T-helper 17 cell (primary cell): ENCODE measurements at places on chromosomes 2 and 18.

DNA sequence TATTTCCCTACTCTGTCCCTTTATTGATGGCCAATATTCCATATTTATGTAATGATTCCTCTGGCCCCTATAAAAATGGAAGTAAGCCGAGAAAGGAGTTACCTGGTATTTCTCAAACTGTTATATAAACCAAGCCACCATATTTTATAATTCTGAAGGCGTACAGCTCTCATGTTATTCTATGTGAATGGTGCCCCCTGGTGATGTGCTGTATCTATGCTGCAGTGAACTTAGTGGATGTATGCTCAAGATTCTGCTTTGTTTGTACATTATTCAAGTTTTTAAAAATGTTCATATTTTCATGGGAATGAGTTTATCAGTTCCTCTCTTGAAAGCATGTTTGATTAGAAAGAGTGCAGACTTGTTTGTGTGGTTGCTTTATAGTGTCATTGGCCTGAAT, 194.5 kb upstream of the LRRTM1 start:
- no peaks in the 10 kb centered on the region for H3K36me3 ChIP-seq
- no peak for DNase-seq
- H3K27me3 ChIP-seq = no peaks in the 10 kb centered on the region
- no peak overlapping the region for H3K4me3 ChIP-seq
- H3K27ac ChIP-seq = no peak overlapping the region
- no peaks in the 10 kb centered on the region for H3K4me1 ChIP-seq

- no peak overlapping the region for H3K27ac ChIP-seq
- no peaks in the 10 kb centered on the region for H3K4me1 ChIP-seq
- no peaks in the 10 kb centered on the region for H3K36me3 ChIP-seq
- no peaks in the 10 kb centered on the region for H3K27me3 ChIP-seq
- DNase-seq = no peak
These were observed 26.0 kb upstream of the MEIS1 start for GRCh38 chr2:66408905-66409304.

- H3K36me3 ChIP-seq = no peaks in the 10 kb centered on the region
- DNase-seq = no peak
These were observed 117.7 kb upstream of the RAB6C start for GRCh38 chr2:129861666-129862288.

DNA sequence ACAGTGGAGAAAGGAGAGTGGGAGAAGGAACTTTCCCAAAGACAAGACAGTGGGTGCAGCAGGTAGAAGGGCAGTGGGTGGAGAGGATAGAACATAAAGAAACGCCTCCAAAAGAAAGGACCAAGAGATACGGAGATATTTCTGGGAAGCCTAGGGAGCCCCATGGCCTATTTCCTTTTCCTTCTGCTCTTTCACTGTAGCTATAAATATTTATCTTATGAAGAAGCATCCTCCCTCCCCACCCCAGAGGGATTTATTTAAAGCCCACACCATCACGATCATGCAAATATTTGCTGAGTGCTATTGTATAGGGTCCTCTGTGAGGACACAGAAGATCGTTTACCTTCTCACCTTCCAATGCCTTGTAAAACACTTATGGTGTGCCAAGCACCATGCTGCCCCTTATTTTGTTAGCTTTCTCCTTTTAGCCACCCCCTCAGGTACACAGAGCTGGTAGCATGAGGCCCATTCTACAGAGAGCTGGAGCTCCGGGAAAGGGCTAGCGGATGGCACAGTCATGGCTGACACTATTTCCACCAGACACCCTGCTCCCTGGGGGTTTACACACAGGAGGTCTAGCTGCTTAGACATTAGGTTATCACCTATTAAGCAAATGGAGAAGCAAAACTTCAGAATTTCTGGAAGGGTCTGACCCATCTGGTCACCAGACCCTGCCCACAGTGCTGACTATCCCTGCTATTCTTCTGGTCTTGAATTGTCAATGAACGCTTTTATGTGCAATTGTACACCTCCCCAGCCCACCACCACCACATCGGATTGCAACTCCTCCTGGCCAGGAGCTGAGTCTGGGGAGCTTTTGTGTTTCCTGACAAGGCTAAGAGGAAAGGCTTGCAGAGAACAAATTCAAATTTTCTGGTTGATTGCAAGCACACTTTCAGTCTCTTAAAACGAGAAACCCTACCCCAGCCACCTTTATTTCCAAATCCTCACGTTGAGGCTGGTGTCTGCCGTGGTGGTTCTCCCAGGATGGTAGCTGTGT, 91.8 kb upstream of the KLF7 start:
- no peak overlapping the region for H3K27ac ChIP-seq
- no peak overlapping the region for H3K4me3 ChIP-seq
- no peak for DNase-seq
- no peaks in the 10 kb centered on the region for H3K36me3 ChIP-seq

- no peaks in the 10 kb centered on the region for H3K27me3 ChIP-seq
- H3K27ac ChIP-seq = peak overlapping the region; percentile 85
- no peak for DNase-seq
- H3K4me1 ChIP-seq = peaks cover 19% of the 10 kb centered on the region
These were observed 21.5 kb downstream of the PKP4 start for GRCh38 chr2:158478237-158478636.

GRCh38 chr18:35535297-35535696, 37.5 kb upstream of the INO80C start:
- H3K27me3 ChIP-seq = peaks cover 13% of the 10 kb centered on the region
- no peaks in the 10 kb centered on the region for H3K4me1 ChIP-seq
- H3K27ac ChIP-seq = no peak overlapping the region
- H3K4me3 ChIP-seq = no peak overlapping the region
- DNase-seq = no peak

- no peak for DNase-seq
- H3K27me3 ChIP-seq = no peaks in the 10 kb centered on the region
- H3K36me3 ChIP-seq = no peaks in the 10 kb centered on the region
- H3K4me1 ChIP-seq = no peaks in the 10 kb centered on the region
- no peak overlapping the region for H3K4me3 ChIP-seq
These were observed 1376.4 kb upstream of the CRIM1 start for GRCh38 chr2:34979148-34979547.

DNA sequence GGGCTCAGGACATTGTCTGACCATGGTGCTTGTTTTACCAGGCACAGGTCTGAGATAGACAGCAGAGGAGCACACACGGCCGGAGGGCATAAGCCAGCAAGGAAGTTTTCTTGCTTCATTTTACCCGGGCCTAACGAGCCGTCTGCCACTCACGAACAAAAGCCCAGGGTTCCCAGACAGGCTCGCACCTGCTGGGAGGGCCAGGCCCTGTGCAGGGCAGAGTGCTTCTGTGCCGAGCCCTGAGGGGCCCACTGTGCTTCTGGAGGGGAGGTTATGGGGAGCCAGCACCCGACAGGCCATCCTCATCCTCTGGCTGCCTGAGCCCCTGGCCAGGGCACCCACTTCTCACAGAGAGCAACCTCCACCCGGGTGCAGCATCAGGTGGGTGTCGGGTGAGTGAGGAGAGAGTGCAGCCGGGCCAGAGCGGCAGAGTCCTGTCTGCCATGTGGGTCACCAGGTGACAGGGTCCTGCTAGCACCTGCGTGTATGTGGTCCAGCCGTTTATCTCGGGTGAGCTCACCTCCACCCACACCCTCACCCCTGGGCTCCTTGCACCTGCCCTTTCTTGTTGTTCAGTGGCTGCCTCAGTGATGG, 297.9 kb downstream of the NDUFA10 start:
- H3K4me1 ChIP-seq = peaks cover 16% of the 10 kb centered on the region
- H3K27me3 ChIP-seq = peaks cover 8% of the 10 kb centered on the region
- DNase-seq = peak; percentile 2
- no peak overlapping the region for H3K27ac ChIP-seq
- no peak overlapping the region for H3K4me3 ChIP-seq

DNA sequence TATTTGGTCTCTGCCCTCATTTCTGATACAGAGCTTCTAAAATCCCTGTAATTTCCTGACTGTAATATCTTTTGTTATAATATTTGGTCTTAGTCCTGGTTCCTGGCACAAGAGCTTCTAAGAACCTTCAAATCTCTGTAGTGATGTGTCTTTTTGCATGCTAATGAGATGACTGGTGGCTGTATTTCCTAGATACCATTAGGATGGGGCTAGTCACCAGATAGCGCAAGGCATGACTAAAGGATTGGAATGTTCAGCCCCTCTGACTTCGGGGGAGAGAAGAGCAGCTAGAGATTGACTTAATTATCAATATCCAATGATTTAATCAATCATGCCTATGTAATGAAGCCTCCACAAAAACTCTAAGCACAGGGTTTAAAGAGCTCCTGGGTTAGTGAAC, 620.8 kb upstream of the ACVR2A start:
- H3K27ac ChIP-seq = no peak overlapping the region
- no peak for DNase-seq
- no peaks in the 10 kb centered on the region for H3K27me3 ChIP-seq
- no peak overlapping the region for H3K4me3 ChIP-seq
- peaks cover 3% of the 10 kb centered on the region for H3K4me1 ChIP-seq

- no peaks in the 10 kb centered on the region for H3K4me1 ChIP-seq
- no peaks in the 10 kb centered on the region for H3K36me3 ChIP-seq
- H3K4me3 ChIP-seq = no peak overlapping the region
- DNase-seq = no peak
These were observed 175.6 kb downstream of the FMNL2 start for GRCh38 chr2:152510621-152511020.

DNA sequence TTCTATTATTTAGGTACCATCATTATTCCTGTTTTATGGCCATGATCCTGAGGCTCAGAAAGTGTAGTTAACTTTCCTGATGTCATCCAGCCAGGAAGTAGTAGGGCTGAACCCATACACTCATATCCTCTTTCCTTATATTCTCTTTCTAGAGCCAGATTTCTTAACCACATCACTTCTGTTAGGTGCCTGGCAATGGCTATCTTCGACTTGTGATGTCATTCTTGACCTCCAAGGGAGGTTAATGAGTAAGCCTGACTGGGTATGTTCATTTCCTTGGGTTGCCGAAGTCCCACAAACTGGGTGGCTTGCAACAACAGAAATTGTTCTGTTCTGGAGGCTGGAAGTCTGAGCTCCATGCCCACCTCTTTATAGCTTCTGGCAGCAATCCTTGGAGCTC, 43.4 kb downstream of the ITGB6 start:
- H3K27ac ChIP-seq = no peak overlapping the region
- no peak overlapping the region for H3K4me3 ChIP-seq
- peaks cover 11% of the 10 kb centered on the region for H3K27me3 ChIP-seq
- H3K36me3 ChIP-seq = no peaks in the 10 kb centered on the region
